Fibroblast of mammary gland (primary cell): ENCODE measurements at places on chromosomes 5 and 9.

- DNase-seq, result peak; percentile 49
Measured at GRCh38 chr9:36064448-36065037, 27.8 kb downstream of the RECK start.

DNA sequence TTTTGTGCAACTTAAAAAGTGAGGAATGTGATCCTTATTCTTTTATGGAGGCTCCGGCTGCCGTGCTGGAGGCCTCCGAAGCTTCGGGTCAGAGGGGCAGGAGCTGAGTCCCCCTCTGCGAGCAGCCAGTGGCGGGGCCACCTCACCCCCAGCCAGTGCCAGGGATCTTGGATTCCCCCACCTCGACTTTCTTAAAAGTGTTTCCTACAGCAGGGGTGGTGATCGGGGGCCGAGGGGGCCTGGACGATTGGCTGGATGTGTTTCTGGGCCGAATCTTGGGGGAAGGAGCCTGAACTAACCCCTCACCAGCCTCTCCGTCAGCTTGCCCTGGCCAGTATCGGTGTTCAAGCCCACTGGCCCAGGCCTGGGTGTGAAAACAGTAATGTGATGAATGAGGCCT is 92.2 kb upstream of the LMX1B start:
- DNase-seq, result no peak

DNA sequence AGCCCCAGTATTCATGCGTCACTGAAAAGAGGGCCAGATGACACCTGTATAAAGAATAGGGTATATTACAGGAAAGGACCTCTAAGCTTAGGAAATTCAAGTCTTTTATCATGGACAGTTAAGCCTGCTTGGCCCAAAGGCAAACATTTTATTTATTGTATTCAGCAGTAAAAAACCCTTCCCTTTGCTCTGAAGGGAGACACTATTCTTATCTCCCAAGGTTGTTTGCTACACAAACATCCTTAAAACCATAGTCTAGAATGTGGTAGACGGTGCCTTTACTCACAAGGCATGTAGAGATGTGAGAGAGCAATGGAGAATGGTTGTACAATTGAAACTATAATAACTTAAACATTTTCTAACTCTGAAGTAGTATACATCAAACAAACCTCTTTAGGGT is 33.9 kb downstream of the FTMT start:
- no peak for DNase-seq

GRCh38 chr5:2537378-2538145 is 213.9 kb downstream of the IRX2 start:
- DNase-seq, result no peak

- DNase-seq, result no peak
Measured at GRCh38 chr5:106959387-106959786, 711.4 kb downstream of the EFNA5 start.

- DNase-seq, result no peak
Measured at GRCh38 chr5:77249475-77249874, 39.0 kb downstream of the PDE8B start.

GRCh38 chr9:68706363-68707201 is 1.5 kb downstream of the PIP5K1B start:
- no peak for DNase-seq
